ENCODE measurements at places on chromosomes 1 and 21. TPM values are rescaled to one million over a fixed set of nuclear protein-coding genes. Genes with fewer than 3 reads are reported as not detected.

Gene TACSTD2
- 0.23 TPM for total RNA-seq

Gene FRRS1
- total RNA-seq, result 0.65 TPM

Gene HIVEP3
- total RNA-seq, result 13.9 TPM

Gene CDKN2C
- total RNA-seq, result 8.2 TPM

Gene FMO2
- not detected for total RNA-seq

Gene HAPLN2
- total RNA-seq, result 0.35 TPM

Gene ZNF648
- total RNA-seq, result not detected

Gene RAB25
- 1.4 TPM for total RNA-seq

Gene GLMN
- total RNA-seq, result 11.0 TPM

Gene RBP7
- total RNA-seq, result 1.1 TPM

Gene CDA
- 1.1 TPM for total RNA-seq

Gene ITLN2
- total RNA-seq, result not detected

Gene GRHL3
- total RNA-seq, result not detected

Gene OR2M4
- total RNA-seq, result not detected

DNA sequence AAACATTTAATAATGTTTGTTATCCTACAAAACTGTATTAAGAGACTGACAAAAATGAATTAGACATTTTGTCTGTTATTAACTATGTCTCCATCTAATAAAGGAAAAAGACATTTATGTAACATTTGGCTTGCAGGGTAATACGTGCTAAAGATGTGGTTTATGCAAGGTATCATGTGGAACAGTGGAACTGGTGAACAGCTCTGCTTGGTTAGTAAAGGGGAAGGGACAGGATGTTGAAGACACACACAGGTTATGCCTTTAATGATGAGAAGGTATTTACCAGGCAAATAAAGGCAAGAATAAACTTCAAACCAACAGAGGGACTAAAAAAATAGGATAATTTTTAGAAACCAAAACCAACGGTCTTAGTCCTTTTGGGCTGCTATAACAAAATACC lies 93.1 kb downstream of the UCHL5 start:
- DNase-seq, result no peak

- DNase-seq, result no peak
Measured at GRCh38 chr1:107824946-107825345, 140.0 kb downstream of the VAV3 start.

GRCh38 chr1:245441689-245442088 lies 286.9 kb downstream of the KIF26B start:
- no peak for DNase-seq

DNA sequence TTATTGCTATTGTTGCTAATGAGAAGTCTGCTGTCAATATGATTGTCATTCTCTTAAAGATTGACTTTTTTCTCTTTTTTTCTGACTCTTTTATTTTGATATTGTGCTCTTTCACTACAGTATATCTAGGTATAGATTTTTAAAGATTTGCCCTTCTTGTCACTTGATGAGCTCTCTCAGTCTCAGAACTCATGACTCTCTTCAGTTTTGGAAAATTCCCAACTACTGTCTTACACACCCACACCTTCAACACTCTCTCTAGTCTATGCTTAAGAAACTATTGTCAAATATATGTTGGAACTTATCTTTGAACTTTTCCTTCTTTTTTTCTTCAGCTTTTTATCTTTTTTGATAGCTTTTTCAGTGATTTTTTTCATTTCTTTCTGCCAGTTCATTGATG lies 50.6 kb downstream of the LMO4 start:
- no peak for DNase-seq

GRCh38 chr1:9441451-9442133 lies 97.7 kb upstream of the SLC25A33 start:
- no peak for DNase-seq

- no peak for DNase-seq
Measured at GRCh38 chr1:29633771-29634170, 397.4 kb downstream of the PTPRU start.

DNA sequence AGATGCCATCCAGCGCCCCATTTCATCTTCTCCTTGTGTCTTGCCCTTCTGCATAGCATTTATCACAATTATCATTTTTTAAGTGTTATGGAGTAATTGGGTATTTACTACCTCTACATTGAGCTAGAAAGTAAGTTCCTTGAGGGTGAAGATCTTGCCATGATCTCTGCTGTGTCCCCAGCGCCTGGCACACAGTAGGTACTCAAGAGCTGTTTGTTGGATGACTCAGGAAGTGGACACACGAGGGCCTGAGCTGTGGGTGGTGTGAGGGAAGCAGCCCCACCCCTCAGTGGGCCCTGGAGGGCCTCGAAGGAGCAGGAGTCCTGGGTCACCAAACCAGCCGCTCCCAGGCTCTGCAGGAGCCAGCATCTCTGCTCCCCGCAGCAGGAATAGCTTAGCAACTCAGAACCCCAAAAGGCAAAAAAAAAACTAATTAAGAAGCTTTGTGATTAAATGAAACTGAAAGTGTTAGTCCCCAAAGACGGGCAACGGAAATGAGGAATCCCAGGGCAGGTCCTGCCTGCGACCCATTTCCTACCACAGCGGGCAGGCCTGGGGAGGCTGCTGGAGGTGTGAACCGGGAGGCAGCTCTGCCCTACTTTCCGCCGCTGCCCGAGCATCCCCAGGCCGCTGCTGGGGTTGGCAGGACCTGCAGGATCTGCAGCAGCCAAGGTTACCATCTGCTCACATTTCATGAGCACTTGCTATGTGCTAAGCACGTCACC lies 87.7 kb downstream of the LACTBL1 start:
- DNase-seq, result no peak

DNA sequence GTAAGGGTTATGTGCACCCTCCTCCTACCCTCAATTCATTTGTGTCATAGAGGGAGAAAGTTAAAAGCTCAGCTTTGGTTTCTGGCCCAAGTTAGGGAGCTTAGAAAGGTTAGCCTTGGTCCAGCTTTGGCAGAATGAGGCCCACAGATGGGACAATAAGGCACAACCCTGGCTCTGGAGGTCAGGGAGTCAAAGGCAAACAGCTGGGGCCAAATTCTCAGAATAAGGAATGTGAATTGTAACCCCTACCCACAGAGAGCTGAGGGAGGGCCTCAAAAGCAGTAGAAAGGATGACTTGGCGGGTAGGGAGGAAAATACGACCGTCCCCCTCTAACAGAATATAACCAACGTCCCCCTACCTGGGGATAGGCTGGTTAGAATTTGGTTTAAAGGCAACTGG lies 9.0 kb downstream of the CERS2 start:
- no peak for DNase-seq

- DNase-seq, result no peak
Measured at GRCh38 chr21:41333752-41334151, 17.2 kb downstream of the FAM3B start.

DNA sequence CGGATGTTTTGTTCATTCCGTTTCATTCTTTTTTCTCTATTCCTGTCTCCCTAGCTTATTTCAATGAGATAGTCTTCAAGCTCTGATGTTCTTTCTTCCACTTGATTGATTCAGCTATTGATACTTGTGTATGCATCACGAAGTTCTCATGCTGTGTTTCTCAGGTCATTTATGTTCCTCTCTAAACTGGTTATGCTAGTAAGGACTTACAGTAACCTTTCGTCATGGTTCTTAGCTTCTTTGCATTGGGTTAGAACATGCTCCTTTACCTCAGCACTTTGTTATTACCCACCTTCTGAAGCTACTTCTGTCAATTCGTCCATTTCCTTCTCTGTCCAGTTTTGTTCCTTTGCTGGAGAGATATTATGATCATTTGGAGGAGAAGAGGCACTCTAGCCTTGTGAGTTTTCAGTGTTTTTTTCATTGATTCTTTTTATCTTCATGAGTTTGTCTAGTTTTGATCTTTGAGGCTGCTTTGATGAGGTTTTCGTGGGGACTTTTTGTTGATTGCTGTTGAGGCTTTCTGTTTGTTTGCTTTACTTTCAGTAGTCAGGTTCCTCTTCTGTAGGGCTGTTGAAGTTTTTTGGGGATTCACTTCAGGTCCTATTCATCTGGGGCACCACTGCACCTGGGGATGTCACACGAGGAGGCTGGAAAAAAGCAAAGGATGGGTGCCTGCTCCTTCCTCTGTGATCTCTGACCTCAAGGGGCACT lies 496.9 kb upstream of the LRRC7 start:
- DNase-seq, result no peak

- DNase-seq, result no peak
Measured at GRCh38 chr1:113981962-113982931, 3.0 kb downstream of the OLFML3 start.

- DNase-seq, result no peak
Measured at GRCh38 chr1:227789084-227790033, 26.1 kb upstream of the PRSS38 start.

- DNase-seq, result no peak
Measured at GRCh38 chr1:45552331-45552730, 1.7 kb downstream of the AKR1A1 start.

DNA sequence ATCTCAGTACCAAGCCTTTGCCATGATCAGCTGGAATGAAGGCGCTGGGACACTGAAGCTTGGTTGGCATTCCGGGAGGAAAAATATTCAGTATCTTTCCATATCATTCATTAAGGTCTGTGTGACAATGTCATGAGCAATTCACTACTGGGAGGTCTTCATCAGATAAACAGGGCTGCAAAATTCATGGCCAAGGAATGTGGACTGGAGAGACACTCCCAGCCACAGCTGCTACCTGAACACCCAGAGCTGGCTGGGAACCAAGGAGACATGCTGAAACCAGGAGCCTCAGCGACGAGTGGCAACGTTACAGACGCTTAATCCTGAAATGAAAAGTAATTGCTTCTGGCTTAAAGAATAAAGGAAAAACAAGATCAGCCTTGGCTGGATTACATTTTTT lies 30.6 kb upstream of the DDAH1 start:
- no peak for DNase-seq

DNA sequence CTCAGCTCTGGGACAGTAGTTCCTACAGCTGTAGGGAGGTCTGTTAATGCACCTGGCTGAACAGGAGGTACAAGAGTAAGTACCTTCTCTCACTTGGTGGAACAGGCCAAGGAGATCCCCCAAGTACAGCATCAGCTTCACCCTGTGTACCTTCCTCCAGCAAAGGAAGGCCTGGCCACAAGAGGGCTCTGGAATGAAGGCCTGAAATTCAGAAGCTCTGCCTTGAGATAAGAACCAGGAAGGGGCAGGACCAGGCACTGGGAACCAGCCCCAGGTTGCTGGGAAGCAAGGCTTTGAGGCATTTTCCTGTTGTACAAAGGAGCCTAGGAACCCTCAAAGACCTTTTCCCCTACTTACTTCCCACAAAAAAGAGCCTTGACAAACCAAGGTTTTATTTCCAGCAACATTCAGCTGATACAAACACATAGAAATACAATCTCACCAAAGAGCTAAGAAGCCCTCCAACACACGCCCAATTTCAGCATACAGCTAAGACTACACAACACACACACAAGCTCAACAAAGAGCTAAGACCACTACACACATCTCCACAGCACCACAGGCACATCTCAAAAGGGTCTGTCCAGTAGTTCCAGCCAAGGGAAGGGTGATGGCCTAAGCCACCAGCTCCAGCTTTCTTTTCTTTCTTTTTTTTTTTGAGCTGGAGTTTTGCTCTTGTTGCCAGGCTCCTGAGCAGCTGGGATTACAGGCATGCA lies 23.5 kb downstream of the F11R start:
- DNase-seq, result no peak

- DNase-seq, result no peak
Measured at GRCh38 chr1:73218995-73219546, 936.7 kb upstream of the NEGR1 start.

DNA sequence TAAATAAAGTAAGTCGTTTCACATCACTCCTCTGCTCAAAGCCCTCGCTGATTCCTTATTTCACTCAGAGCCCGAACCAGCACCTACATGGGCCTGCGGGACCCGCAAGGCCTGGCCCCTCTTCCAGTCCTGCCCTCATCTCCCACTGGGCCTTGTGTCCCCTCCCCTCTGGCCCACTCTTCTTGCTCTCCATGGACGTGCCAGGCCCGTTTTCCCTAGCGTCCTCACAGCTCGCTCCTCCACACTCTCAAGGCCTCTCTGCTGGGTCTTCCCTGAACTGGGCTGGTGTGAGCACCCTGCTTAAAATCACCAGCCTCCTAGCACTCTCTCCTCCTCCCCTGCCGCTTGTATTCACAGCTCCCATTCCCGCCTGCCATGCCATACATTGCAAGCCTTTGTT lies 237.9 kb downstream of the FOXD2 start:
- DNase-seq, result no peak

DNA sequence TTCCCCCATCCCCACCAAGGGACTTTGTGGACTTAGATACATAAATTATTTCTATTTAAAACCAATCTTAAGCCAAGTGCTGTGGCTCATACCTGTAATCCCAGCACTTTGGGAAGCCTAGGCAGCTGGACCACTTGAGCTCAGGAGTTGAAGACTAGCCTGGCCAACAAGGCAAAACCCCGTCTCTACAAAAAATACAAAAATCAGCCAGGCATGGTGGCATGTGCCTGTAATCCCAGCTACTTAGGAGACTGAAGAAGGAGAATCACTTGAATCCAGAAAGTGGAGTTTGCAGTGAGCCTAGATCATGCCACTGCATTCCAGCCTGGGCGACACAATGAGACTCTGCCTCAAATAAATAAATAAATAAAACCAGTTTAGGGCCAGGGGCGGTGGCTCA lies 4.5 kb upstream of the LAX1 start:
- DNase-seq, result no peak

GRCh38 chr1:210686841-210687240 lies 358.1 kb downstream of the HHAT start:
- DNase-seq, result no peak

DNA sequence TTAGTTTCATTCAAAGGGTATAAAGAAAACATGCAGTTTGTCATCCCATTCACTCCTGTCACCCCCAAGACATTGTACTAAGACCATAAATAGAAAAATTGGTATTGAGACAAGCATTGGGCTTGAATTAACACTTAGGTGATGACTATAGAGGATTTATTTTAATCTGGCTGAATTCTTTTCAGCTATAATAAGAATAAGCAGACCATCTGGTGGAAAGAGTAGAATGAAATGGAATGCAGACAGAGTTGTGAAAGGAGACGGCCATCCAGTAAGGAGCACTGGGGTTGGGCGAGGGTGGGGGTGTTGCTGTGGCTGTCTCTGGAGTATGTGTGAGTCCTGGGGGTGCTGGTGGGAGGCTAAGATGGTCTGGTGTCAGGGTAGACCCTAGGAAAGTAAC lies 125.0 kb upstream of the IVNS1ABP start:
- DNase-seq, result no peak
